ENCODE measurements at places on chromosomes 5 and 9. TPM values are rescaled to one million over a fixed set of nuclear protein-coding genes. Genes with fewer than 3 reads are reported as not detected.

Gene PDLIM4
- 35.9 TPM for total RNA-seq

GRCh38 chr5:13529300-13529699 lies 415.2 kb downstream of the DNAH5 start:
- no peak for DNase-seq
- H3K4me3 ChIP-seq = no peak overlapping the region
- no peaks in the 10 kb centered on the region for H3K36me3 ChIP-seq
- no peaks in the 10 kb centered on the region for H3K4me1 ChIP-seq

DNA sequence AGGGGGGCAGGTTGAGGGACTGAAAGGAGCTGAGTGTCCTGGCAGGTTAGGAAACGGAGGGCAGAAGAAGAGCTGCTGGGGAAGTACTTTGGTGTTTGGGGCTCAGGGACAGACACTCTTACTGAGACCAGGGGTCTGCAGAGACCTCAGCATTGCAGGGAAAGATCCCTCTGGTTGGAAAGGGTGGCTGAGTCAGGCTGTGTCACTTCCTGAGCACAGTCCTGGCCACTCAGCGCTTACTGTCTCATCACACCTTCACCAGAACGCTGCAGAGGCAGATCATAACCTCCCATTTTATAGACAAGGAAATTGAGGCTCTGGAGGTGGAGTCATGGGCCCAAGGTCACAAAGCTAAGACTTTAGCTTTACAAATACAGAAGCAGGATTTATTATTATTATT lies 54.3 kb downstream of the LMX1B start:
- H3K36me3 ChIP-seq = no peaks in the 10 kb centered on the region
- no peak for DNase-seq
- no peak overlapping the region for H3K27ac ChIP-seq
- H3K4me3 ChIP-seq = no peak overlapping the region
- H3K4me1 ChIP-seq = no peaks in the 10 kb centered on the region

Gene LCN15
- not detected for total RNA-seq

- no peak overlapping the region for H3K4me3 ChIP-seq
- H3K36me3 ChIP-seq = no peaks in the 10 kb centered on the region
- H3K27me3 ChIP-seq = no peaks in the 10 kb centered on the region
- H3K4me1 ChIP-seq = peaks cover 32% of the 10 kb centered on the region
- no peak for DNase-seq
Observed at GRCh38 chr9:93203026-93203717, 19.2 kb downstream of the WNK2 start.

GRCh38 chr5:180718810-180719453 lies 20.9 kb downstream of the OR2Y1 start:
- H3K27me3 ChIP-seq = no peaks in the 10 kb centered on the region
- no peaks in the 10 kb centered on the region for H3K36me3 ChIP-seq
- no peak overlapping the region for H3K27ac ChIP-seq
- H3K4me3 ChIP-seq = no peak overlapping the region
- DNase-seq = peak; percentile 6
- no peaks in the 10 kb centered on the region for H3K4me1 ChIP-seq

Gene BSPRY
- 21.8 TPM for total RNA-seq

DNA sequence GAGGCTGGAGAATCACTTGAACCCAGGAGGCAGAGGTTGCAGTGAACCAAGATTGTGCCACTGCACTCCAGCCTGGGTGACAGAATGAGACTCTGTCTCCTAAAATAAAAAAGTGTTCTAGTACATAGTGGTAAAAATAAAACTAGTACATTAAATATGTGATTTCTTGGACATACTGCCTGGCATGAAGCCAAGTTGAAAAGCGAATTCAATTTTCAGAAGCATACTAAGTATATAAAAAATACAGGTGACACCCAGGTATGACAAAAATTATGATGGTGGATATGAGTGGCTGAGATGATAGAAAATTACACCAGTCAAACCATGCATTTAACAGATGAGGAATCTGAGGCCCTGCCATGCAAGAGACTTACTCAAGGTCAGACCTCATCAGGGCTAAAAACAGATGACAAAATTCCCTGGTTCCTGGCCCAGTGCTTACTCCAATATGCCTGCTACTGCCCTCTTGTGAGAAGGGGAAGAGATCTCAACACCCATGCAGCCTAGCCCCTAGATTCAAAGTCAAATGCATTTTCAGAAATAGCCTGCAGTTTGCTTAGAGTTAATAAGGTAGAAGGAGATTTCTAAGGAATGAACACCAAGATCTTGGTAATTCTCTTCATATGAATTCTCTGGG lies 46.6 kb upstream of the GNPDA1 start:
- H3K27me3 ChIP-seq = no peaks in the 10 kb centered on the region
- no peak for DNase-seq
- no peak overlapping the region for H3K4me3 ChIP-seq
- H3K4me1 ChIP-seq = no peaks in the 10 kb centered on the region
- no peak overlapping the region for H3K27ac ChIP-seq

Gene TMEM171
- not detected for total RNA-seq

Gene KIF24
- 1.7 TPM for total RNA-seq

GRCh38 chr5:139571966-139572365 lies 10.8 kb downstream of the UBE2D2 start:
- no peaks in the 10 kb centered on the region for H3K27me3 ChIP-seq
- H3K36me3 ChIP-seq = no peaks in the 10 kb centered on the region
- H3K27ac ChIP-seq = no peak overlapping the region
- DNase-seq = no peak

Gene ORM1
- total RNA-seq = not detected

- H3K36me3 ChIP-seq = no peaks in the 10 kb centered on the region
- no peak for DNase-seq
- H3K4me1 ChIP-seq = no peaks in the 10 kb centered on the region
- H3K27me3 ChIP-seq = no peaks in the 10 kb centered on the region
- no peak overlapping the region for H3K4me3 ChIP-seq
Observed at GRCh38 chr9:73022353-73022752, 69.5 kb upstream of the ALDH1A1 start.

All from prostate gland (tissue), 2 donors.